ENCODE measurements at places on chromosomes 6 and 20.

DNA sequence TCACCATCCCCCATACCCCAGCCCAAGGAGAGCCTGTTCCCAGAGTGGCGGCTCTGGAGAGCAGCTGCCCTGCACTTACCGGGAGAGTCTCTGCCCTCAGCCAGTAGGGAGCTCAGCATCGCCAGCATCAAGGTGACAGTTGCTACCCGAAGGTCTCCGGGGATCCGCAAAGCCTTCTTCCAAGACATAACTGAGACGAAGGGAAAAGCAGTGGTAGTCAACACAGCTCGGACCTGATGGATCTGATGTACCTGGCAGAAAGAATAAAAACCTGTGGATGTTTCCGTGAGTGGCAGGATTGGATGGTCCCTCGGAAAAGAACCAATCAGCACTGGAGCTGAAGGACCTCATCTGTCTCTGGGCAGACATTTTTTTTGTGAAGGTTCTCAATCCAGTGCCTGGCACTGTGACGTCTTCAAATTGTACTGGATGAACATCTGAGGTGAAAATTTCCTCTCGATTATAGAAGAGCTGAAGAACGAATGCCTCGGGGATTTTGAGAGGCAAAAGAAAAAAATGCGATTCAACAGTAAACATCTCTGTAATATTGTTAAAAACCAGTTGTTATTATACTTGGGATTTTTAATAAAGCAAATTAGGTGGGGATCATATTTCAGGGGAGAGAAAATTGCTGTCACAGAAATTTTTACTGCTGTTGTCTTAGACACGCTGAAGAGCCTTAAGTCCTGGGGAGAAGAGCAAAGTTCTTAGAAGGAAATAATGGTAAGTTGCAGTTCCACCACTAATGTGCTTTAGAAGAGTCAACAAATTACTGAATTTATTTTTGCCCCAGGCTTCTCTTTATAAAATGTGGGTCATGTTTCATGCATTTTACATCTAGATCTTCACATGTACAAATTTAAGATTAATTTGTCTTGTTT lies at the start of gene HLA-DQB1:
Gene HLA-DQB1 (minus strand): TSS at position 238 of the 881 bp plus-strand sequence. CDS start 50 bp downstream, at position 188.
- DNase-seq, result peak; percentile 53

DNA sequence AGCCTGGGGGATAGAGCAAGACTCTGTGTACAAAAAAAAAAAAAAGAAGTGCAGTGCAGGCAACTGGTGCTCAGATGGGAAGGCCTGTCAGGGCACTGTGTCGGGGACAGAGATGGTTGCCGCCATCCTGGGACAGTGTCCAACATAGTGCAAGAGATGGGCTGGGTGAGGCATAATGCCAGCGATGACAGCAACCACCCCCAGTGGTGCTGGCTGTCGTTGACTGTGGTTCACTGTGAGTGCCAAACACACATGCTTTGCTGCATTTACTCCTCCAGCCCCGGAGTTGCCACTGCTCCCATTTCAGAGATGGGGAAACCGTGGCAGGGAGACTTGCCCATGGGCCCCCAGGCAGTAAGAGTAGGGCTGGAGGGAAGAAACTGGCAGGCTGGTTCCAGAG lies 5.2 kb upstream of the C20orf203 start:
- DNase-seq, result no peak

GRCh38 chr6:161835500-161836215 lies 561.8 kb upstream of the AGPAT4 start:
- DNase-seq, result no peak

DNA sequence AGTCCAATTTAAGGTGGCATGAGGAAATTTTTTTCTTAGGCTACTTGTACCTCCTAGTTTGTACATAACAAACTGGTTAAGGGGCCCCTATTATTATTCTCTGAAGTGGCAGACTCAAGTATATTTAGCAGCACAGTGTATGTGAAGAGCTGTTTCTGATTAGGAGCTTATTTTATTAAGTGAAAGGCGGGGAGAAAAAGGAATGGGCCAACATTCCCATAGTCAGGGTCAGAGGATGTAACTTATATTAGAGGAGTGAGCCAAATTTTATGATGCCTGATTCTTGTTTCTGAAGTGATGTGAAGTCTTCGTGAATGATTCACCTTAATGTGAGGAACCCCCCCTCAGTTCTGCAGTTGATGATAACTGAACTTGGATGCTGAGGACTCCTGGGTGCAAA lies 2.8 kb downstream of the HECA start:
- no peak for DNase-seq

- no peak for DNase-seq
These were observed 15.8 kb downstream of the RNF8 start for GRCh38 chr6:37369321-37370201.
